Head of caudate nucleus (tissue), 42 donors: ENCODE measurements at places on chromosomes 3 and 15.
A peak's percentile ranks its signal among the peaks of the same experiment; 100 is the strongest.

GRCh38 chr15:59814409-59814808 lies 125.3 kb upstream of the BNIP2 start:
- DNase-seq, result no peak

GRCh38 chr3:63724987-63725386 lies 72.5 kb downstream of the SNTN start:
- peak; percentile 32 for DNase-seq

DNA sequence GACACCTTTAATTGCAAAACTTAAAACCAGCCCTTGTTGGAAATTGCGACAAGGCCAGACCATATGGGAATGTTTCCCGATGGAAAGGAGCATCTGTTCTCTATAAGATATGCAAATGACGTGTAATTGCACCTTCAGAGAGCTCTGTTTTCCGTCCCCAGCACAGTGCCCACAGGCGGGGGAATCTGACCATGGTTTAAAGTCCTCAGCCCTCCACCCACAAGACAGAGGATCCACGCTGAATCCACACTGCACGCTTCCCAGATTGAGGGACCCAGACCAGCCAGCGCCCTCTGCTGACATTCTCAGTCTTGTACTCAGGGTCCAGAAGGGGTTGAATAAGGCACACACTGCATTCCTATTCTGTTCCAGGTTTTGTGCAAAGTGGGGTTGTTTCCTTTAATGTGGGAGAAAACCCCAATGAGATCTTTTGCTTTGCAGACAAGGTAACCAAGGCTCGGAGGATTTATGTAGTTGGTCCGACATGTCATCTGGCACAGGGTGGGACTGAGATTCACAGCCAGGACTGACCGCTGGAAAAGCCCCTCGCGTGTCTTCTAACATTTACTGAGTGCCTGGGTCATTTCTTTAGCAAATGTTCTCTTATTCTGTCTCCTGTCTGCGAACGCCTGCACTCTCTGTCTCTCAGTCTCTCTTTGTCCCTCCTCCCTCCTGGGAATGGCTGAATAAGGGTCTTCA lies 36.8 kb upstream of the KLHL25 start:
- DNase-seq, result peak; percentile 74

GRCh38 chr15:68319997-68320396 lies 42.5 kb downstream of the FEM1B start:
- no peak for DNase-seq

DNA sequence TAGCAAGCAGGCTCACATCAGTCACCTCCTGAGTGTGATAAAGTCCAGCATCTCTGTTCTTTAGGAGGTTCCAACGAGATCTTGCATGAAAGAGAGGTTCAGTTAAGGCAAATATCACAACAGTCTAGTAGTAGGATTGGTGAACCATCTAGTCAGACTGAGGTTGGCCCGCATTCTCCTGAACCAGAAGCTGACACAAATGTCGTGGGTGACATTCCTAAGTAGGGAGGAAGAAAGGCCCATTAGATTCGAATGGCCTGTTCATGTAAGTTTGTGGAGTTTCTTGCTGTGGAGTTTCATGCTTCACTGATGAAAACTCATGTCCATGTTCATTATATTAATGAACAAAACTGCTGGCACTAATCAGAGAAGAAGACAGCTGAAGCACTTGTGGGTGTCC lies 66.7 kb upstream of the XCR1 start:
- DNase-seq, result no peak
